ENCODE measurements at places on chromosomes 2 and 18.

- no peak for DNase-seq
These were observed 262.7 kb downstream of the SETBP1 start for GRCh38 chr18:44943311-44943881.

DNA sequence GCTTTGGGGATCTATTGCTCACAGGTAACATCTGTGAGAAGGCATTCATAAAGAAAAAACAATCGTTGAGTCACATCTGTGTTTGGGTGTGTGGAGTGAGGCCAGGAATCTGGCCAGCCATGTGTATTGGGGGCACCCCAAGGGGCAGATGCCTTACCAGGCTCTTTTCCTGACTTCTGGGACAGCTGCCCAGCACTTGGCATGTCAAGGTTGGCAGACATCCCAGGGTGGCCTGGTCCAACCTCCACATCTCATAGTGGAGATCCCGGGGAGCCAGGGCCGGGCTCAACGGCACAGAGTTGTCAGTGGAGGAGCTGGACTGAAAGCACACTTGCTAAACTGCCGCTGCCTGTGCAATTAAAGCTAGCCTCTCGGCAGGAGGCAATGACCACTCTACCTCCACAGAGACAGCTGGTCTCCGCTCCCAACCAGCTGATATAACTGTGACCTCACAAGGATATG, 75.3 kb upstream of the MGAT4A start:
- DNase-seq = no peak

- DNase-seq = no peak
These were observed 501.7 kb upstream of the TCF4 start for GRCh38 chr18:56089612-56090258.

DNA sequence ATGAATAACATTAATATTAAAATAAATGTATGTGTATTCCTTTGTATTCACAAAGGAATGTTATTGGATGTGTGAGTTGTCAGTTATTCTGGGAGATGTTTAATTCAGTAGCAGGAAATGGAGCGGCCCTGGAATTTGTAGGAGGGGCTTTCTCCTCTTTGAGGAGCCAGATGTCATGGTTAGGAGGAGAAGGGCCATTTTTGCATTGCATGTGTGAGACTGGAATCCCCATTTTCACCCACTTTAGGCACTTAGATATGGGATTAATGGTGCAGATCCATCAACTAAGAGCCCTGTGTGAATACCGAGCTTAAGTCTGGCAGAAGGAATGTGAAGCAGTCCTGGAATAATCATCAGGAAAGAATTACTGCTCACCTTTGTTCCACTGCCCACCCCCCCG, 439.2 kb downstream of the PARD3B start:
- no peak for DNase-seq

DNA sequence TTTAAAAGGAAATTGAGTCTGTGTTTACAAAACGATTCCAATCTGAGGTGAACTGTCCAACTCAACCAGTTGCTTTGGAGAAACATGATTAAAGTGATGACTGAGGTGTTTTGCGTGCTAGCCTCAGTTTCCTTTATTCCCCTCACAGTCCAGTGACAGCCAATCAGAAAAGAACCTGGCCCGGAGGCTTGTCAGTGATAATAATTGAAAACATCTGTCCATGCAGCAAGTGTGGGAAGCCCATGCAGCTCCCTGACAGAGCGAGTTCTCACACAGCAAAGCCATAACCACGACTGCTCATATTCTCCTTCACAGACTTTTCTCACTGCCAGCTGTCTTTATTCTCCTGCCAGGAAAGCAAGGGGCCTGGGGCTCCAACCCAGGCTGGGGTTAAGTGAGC, 613.4 kb downstream of the ARHGAP15 start:
- no peak for DNase-seq

DNA sequence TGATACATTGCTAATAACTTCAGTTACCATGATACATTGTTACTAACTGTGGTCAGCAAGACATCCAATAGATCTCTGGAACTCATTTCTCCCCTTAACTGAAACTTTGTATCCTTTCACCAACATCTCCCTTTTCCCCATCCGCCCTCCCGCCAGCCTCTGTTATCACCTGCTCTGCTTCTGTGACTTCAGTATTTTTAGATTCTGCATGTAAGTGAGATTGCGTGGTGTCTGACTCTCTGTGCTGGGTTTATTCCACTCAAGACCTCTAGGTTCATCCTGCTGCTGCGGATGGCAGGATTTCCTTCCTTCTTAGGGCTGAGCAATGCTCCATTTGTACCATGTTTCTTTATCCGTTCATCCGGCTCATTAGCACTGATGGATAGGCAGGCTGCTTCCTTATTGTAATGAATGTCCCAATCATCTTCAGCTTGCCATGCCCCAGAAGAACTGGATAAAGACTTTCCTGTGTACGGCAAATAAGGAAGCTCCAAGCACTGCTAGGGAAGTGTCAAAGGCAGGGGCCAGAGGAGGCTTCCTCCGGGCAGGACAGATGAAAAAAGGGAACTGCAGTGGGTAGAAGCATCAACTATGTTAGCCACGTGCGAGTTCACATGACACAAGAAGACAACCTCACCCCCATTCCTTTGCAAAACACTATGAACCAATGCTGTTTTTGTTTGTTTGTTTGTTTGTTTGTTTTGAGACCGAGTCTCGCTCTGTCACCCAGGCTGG, 113.4 kb downstream of the EIPR1 start:
- DNase-seq = no peak

- DNase-seq = no peak
These were observed 15.0 kb upstream of the ACTR2 start for GRCh38 chr2:65212619-65213018.

DNA sequence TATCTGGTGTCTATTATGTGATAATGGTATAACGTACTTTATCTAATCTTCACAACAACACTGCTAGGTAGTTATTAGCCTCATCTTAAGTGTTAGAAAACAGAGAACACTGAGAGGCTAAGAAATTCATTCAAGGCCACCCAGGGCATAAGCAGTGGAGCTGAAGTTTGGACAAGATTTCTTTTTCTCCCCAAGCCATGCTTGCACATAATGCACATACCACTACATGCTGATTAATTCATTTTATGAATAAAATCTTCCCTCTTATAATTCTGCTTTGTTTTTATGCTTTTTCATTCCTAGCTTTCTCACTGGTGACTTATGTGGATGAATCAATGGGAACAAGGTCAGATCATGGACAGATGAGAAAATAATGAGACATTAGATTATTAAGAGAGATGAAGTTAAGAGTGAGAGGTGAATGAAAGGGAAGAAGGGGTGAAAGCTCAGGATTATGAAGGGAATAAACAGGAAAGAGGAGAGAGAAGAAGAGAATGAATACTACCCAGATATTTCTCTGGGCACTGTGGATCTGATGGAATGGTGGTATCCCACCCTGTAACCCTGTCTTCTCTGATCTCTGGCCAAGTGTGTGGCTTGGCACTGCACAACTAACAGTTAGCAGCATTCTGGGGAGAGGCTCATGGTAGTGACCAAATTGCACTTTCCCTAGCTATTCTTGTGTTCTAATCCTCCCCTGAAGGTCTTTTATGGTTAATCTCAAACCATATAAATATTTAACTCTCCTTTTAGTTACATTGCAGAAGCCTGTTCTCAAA, 17.7 kb upstream of the GALNT3 start:
- no peak for DNase-seq

DNA sequence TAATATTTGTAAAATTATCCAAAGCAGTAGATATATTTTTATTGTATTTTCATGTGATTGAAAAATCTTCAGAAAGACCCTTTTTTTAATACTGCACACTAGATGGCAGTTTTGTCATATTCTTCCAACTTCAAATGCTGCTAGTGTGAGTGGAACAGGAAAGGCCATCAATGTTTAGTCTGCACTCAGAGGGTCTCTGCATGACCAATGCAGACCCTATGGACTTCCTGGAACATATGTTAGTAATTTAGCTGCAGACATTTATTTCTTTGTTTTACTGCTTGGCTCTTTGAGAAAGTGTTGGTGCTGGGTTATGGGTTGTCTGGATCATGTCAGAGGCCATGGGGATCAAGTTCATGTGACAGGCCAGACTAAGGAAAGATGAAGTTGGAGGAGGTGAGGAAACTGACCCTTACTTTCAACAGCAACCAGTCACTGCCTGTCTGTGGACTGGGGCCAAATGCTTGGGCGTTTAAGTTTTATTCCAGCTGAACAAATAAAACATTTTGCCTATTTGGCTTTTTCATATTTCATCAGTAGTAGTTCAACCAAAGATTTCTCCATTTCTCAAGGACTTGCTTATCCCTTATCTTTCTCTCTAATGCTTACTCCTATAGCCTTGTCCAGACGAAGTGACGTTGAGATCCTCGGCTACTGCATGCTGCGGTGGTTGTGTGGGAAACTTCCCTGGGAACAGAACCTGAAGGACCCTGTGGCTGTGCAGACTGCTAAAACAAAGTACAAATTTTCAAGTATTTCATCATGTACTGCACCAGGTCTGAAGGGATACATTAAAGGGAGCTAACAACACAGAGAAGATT, 84.8 kb downstream of the VRK2 start:
- DNase-seq = no peak

DNA sequence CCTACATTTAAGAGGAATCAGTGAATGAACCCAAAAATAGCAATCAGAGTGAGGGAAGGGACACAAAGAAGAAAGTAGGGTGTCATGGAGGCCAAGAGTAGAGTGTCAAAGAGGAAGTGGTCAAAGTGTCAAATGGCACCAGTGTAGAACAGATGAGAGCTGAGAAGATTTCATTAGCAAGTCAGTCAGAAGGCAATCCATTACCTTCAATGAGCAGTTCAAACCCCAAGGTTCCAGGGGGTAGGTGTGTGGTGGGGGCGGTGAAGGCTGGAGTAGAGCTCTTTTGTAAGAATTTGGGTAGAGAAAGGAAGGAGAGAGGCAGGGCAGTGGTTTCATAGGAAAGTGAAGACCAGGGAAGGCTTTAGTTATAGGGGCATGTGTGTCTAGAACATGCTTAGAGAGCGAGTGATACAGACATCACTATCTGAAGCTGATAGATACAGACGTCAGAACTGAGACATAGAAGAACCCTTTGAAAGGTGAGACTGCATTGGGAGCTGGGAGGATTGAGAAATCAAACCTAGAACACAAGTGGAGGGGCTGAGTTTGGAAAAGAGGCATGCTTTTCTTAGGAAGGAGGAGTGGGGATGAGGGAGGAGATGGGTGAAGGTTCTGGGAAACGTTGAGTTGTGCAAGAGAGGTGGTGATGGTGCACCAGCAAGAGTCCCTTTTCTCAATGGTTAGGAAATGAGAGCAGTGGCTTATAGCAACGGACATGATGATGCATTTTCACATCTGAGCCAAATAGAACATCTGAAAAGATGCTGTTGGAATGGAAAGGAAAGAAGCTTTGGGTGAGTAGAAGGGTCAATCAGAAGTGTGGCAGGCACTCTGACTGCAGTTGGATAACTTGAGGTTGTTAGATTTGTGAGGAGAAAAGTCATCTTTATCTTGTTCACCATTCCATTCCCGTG, 48.9 kb upstream of the IL1RL1 start:
- DNase-seq = no peak

DNA sequence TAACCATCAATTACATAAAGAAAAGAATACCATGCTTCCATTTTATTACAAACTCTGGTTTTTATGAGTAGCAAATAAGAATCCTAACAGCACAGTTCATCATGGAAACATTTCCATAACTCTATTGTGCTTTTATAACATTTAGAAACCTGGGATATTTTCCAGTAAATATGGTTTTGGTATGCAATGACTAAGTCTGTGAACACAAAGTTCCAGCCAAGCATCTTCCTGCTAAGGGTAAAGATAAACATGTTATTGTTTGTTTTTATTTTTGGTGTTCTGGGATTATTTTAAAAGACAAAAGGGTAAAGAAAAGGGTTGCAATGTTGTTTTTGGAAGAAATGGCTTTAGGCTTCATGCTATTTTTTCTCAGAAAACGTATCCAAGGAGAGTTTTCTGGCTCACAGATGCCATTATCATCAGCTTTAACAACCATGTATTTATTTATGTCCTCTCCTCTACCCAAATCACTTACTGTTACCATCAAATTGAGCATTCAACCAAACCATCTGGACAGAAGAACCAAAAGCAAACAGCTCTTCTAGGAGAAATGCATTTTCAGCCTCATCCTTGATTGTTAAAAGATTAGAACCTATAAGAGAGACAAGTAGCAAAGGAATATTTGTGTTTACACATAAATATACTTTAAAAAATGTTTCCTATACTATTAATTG, 116.0 kb downstream of the PLA2R1 start:
- no peak for DNase-seq

GRCh38 chr18:75090336-75090735, 118.6 kb downstream of the PTGR3 start:
- DNase-seq = no peak

DNA sequence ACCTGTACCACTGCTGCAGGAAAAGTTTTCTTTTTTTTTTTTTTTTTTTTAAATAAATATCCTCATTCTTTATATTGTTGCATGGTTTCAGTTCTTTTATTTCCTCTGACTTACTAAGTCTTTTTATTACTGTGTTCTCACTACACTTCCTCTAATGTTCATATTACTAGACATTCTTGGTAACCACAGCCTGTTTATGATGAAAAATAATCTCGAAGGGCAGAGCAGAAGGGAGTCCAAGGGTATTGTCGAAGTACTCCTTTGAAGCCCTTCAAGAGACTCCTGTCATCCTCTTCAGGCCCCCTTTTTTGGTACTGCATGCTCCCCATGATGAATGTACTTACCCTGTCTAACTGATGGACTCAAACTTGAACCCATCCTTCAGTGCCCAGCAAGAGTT, 61.2 kb downstream of the RND3 start:
- no peak for DNase-seq

DNA sequence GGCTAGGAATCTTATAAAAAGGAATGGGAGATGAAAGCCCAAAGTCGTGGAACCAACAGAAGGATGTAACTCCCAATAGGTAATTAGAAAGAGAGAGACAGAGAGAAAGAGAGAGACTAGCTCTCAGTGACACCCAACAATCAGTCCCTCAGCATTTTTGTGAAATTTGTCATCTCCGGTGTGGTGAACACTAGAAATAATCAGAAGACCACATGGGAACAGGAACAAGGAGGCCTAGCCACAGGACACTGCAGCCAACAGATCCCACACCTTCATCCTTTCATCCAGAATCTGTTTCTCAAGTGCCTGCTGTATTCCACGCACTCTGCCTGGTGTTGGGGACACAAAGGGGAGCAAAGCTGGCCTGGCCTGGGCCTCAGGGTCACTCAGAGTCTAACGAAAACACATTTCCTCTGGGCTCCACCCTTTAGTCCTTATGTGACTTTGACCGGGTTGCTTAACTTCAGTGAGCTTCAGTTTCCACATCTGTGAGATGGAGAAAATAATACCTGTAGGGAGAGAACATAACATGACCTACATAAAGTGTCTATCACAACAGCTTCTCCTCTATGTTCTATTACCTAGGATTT, 53.1 kb downstream of the EHD3 start:
- no peak for DNase-seq

DNA sequence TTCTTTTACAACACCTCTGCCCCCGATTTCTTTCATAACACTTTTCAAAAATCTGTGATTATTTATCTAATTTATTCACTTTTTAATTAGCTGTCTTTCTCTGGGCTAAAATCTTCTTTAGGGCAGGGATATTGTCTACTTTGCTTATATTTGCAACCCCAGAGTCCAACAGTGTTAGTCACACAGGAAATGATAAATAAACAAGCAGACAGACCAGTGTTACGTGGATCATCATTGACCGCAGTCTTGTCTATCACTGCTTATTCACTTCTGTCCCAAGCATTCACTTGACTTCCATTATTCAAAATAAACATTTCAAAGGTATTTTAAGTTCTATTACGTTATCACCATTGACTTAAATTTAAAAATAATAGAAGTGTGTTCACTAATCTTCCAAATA, 237.6 kb upstream of the UBE2E3 start:
- DNase-seq = no peak

Measured in stimulated activated CD4-positive, alpha-beta T cell treated with anti-CD3 and anti-CD28 coated beads, Interleukin-2, amount 100 ng/mL, for 24 hours (primary cell).